ENCODE measurements at places on chromosomes 1 and 21. TPM values are rescaled to one million over a fixed set of nuclear protein-coding genes. Genes with fewer than 3 reads are reported as not detected.

Gene ILDR2
- total RNA-seq = under 0.01 TPM

Gene RAP1A
- total RNA-seq = 17.0 TPM

Gene COL11A1
- total RNA-seq = 158 TPM

Gene RBM11
- under 0.01 TPM for total RNA-seq

Gene CD101
- total RNA-seq = under 0.01 TPM

Gene CLK2
- 17.4 TPM for total RNA-seq

Gene PLEKHA6
- 0.29 TPM for total RNA-seq

Gene WNT9A
- 0.36 TPM for total RNA-seq

Gene TMEM81
- total RNA-seq = 1.8 TPM

Gene DNAJC16
- total RNA-seq = 22.4 TPM

Gene GSTM5
- 2.1 TPM for total RNA-seq

Gene SPRR5
- not detected for total RNA-seq

Gene SPATA45
- not detected for total RNA-seq

Gene RXFP4
- not detected for total RNA-seq

Gene KRTAP21-2
- not detected for total RNA-seq

Gene S100A1
- total RNA-seq = 0.29 TPM

Gene LIPI
- not detected for total RNA-seq

Gene TRABD2B
- under 0.01 TPM for total RNA-seq

Gene CYP4Z1
- total RNA-seq = not detected

Gene CBS
- total RNA-seq = 26.1 TPM

Gene CD84
- total RNA-seq = 0.29 TPM

Gene CRP
- not detected for total RNA-seq

Gene UBE2J2
- total RNA-seq = 32.6 TPM

Gene LIN28A
- not detected for total RNA-seq

Gene SERTAD4
- total RNA-seq = 2.9 TPM

Gene MROH9
- total RNA-seq = under 0.01 TPM

Gene RNF186
- total RNA-seq = not detected

Gene TPTE
- total RNA-seq = not detected

Gene LCE2B
- not detected for total RNA-seq

Gene CACNA1E
- under 0.01 TPM for total RNA-seq

Gene GLIS1
- 2.4 TPM for total RNA-seq

Gene PDPN
- total RNA-seq = 4.7 TPM

Gene A3GALT2
- under 0.01 TPM for total RNA-seq

Gene GIPC2
- 0.36 TPM for total RNA-seq

Gene SLC30A10
- total RNA-seq = not detected

Gene PFDN2
- 27.9 TPM for total RNA-seq

Gene OR2AK2
- total RNA-seq = not detected

Gene CD52
- total RNA-seq = not detected

Gene SPRR3
- total RNA-seq = not detected

Gene ANGPTL1
- 12.1 TPM for total RNA-seq

Gene LRRC53
- total RNA-seq = not detected

Gene TNFRSF18
- total RNA-seq = not detected

Gene NHLH1
- total RNA-seq = under 0.01 TPM

Measured in osteoblast (primary cell).